ENCODE measurements at places on chromosomes 7 and 10.

- no peak for DNase-seq
Observed at GRCh38 chr7:96067321-96067720, 254.6 kb downstream of the SLC25A13 start.

GRCh38 chr7:79872176-79872575, 262.5 kb upstream of the GNAI1 start:
- no peak for DNase-seq

DNA sequence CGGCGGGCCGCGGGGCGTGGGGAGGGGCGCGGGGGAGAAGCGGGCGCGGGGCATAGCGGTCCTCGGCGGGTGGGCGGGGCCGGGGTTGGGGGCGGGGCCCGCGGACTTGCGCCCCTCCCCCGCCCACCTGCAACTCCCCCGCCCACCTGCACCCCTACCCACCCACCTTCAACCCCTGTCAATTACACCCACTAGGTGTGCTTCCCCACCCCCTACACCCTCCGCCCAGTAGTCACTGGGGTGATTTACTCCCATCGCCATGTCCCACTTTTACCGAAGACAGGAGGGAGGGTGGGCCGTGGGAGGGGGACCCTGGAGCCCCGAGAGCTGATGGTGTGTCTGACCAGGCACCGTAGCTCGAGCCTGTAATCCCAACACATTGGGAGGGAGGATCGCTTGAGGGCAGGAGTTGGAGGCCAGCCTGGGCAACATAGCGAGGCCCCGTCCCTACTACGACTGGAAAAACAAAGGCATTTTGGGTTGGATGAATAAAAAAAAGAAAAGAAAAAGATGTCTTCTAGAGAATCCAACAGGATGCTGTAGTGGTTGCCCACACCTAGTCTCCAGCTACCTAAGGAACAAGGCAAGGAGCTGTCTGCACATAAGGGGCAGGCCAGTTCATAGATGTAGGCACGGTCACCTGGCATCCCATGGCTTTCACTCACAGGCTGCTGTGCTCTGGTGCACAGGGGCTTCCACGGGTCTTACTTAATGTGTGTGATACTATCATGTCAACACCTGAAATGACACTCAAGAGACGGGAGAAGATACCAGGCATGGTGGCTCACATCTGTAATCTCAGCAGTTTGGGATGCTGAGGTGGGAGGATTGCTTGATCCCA, 761 bp downstream of the KCTD7 start:
- DNase-seq: peak; percentile 11

DNA sequence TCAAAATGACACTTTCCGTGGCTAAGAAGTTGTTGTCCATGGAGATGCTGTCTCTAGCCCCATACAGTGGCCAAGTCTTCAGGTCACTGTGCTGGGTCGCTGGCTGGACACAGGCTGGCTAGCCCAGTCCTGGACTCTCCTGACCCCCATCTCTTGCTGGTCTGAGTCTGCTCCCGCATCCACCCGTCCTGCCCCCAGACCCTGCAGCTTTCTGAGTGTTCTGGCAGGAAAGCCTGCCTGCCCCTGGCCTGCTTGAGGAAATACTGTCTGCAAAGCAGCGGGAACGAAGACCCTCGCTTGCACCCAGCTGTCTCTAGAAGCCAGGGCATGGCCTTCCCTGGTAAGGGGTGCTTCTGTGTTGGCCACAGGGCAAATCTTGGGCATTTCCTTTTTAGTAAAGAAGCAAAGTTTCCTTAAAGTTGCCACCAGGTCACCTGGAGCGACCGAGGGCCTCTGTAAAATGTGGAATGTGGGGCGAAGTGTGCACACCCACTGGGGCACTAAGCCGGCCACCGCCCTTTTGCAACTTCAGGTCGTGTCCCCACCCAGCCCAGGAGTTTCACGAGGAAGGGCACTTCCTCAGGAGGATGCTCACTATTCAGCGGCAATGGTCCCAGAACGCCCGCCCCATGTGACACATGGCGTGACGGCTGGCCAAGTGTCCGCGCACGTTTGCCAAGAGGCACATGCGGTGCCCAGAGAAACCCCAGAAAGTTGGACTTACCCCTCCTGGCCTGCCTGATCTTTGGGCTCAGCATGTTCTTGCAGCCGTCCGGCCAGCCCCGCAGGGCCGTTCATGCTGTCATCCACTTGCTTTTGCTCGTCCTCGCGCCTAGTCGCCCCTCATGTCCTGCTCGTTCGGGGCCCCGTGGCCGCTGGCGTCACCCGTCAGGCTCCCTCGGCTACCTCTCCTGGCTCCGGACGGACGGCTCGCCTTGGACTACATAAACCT, 558 bp downstream of the ARHGAP22 start:
- DNase-seq: no peak

DNA sequence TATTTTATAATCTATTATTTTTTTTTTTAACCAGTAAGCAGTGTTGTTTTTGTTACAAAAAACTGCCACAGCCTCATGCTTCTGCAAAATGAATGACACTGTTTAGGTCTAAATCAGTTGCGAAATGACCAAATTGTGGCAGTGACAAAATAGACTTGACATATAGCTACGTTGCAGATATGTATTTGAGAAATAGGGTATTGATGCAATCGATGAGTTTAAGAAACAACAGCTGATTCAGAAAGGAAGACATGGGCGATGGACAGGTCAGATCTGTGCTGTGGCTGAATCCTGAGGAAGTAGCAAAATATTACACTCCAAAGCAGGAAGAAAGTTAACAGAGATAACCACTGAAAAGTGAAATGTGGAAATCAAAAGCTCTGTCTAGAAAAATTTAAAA, 89.0 kb upstream of the STEAP4 start:
- no peak for DNase-seq

DNA sequence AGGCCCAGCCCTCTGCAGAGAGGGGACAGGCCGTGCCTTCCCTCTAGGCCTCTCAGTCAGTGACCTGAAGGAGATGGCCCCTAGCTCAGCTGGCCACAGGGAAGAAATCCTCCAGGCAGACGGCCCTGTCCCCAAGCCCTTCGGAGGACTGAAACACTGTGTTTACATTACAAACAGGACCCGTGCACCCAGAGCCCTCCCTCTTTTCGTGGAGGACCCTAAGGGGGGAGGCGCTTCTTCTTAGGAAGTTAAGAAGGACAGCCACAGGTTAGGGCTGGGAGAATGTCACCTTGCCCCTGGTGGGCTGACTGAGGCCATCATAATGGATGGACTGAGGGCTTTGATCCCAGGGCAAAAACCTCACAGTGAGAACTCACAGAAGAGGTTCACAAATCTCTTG, 154.9 kb downstream of the SLIT1 start:
- DNase-seq: no peak

Data from CD4-positive, alpha-beta T cell treated with Interleukin-17A for 4 hours (primary cell).